ENCODE measurements at places on chromosomes 3 and 15.

GRCh38 chr3:44419116-44419922 is 58.2 kb downstream of the ZNF445 start:
- no peak for DNase-seq

DNA sequence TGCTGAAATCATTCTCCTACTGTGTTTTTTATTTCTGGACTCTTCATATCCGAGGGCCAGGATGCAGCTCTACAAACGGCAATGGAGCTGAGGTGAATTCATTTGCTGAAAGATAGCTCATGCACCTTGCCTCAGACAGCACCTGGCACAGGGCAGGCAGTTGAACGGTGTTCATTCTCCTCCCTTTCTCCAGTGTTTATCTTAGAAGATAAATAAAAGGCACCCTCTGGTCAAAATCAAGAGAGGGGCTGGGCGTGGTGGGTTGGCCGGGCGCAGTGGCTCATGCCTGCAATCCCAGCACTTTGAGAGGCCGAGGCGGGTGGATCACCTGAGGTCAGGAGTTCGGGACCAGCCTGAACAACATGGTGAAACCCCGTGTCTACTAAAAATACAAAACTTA is 79.3 kb upstream of the LMOD3 start:
- DNase-seq: no peak

GRCh38 chr3:123328851-123329635 is 119.8 kb downstream of the ADCY5 start:
- DNase-seq: no peak

- no peak for DNase-seq
Measured at GRCh38 chr15:98904544-98904943, 103.0 kb downstream of the PGPEP1L start.

- DNase-seq: no peak
Measured at GRCh38 chr15:70152070-70152480, 54.4 kb upstream of the TLE3 start.

DNA sequence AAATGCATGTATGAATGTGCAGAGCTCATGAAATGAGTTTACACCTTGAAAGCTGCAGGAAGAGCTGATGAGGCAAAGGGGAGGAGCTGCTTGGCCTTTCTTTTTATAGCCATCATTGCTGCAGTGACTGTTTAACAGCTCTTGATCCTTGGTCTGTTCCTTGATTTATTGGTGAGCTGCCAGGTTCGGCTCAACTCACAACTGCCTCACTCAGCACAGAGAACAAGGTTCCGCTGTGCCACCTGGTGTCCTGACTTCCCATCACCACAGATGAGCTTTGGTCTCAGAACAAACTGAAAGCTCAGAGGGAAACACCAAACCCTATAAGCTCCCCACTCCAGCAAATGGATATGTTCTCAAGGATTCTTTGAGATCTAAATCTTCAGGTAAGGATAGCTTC is 626.1 kb downstream of the MAGI1 start:
- no peak for DNase-seq

GRCh38 chr15:28167042-28167441 is 67.9 kb upstream of the OCA2 start:
- no peak for DNase-seq

DNA sequence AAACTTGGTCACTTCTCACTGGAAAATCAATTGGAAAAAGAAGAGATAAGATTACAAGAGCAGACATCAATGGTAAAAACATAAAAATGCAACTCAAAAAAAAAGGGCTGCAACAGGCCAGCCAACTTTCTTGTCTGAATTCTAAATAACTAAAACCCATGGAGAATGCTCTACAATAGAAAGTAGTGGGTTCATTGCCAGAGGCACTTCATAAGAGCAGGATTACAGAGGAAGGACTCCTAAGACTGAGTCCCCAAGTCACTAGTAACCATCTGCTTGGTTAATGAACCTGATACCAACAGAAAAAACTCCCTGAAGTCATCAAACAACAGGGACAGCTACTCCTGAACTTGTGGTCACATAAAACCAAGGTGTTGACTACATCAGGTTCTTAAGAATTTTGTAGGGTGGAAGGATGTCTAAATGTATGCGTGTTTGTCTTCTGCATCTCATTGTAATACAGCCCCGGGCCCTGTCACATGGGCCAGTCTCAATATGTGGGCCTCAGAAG is 148.6 kb downstream of the IMPG2 start:
- no peak for DNase-seq

DNA sequence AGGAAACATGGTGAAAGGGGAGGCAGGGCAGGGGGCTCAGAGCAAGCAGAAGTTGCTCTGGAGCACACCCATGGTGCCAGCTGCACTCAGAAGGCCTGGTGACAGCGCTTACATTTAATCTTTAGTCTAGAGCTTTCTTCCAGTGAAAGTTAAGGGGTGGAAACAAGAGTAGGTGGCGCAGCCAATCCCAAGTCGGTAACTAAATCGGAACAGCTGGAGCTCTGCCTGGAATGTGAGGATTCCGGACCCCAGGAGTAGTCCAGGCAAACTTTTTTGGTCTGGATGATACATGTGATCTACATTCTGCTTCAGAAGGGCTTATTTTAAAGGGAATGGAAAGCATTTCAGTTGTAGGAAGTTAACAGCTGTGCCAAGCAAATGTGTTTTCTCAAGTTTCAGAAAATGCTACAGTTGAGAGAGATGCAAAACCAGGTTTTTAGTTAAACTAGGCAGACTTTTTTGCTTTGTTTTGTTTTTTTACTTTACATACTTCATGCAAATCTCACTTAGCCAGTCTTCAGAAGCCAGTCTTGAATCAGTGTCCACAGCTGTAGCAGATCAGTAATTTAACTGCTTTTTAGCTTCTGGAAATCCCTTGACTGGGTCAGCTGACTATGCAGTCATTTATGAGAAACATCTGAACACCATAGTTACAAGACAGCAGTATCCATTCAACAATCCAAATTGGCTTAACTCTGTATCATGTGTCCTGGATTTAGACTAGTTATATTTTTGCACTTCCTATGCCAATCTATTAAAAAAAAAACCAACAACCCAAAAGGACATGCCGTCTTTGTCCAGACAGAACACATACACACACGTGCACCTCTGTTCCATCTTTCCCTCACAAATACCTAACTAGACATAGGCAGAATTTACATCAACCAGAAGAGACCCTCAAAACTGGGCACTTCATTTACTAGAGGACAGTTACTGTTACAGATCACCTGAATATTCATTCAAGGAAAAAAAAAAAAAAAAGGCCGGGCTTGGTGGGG is 33.2 kb downstream of the ZNF106 start:
- DNase-seq: no peak

DNA sequence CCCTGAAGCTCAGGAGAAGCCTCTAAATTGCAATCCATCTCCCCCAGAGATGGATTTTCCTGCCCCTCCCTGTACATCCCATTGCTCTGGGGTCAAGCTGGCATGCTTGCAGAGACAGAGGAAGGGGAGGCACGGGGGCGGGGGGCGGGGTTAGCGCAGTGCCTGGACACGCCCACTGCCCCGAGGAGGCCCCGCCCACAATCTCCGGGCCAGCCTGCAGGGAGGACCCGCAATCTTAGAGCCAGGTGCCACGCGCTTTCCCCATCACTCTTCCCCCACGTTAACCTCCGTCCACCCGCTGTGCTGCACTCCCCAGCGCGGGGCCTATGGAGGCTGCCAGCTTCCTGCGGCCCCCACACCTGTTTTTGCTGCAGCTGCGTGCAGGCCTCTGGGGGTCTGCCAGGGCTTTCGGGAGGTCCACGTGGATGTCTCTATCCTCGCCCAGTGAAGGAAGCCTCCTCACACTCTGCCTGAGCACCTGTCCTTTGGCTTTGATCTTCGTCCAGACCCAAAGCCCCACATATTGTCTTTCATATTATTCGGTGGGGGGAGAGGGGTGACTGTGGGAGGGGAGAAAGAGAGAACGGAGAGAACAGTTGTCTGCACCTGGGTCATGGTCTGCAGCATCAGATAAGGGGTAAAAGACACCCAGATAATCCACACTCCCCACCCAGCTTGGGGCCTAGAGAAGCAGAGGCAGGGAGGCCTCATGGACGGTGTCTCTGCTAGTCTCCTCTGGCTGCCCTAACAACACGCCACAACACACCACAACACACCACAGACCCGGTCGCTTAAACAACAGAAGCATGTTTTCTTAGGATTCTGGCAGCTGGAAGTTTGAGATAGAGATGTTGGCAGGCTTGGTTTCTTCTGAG is 118.0 kb upstream of the MEF2A start:
- DNase-seq: peak; percentile 50

DNA sequence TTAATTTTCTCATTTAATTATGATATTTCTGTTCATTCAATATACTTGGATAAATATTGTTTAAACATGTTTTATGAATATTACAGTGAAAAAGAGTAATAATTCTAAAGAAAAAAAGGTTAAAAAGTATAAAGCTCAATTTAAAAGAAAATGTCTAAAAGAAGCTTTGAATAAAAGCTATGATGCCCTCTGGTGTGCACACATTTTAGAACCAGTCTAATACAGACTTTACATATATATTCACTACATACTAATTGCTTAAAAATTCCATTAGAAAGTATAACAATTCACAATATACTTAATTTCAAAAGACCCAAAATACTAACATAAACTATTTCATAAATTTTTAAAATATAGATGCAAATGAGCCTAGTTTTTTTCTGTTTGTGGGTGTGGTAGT is 909.1 kb upstream of the ROBO1 start:
- no peak for DNase-seq

GRCh38 chr3:130380398-130380797 is 34.9 kb downstream of the COL6A5 start:
- DNase-seq: no peak

GRCh38 chr3:13582366-13583250 is 33.7 kb downstream of the FBLN2 start:
- peak; percentile 42 for DNase-seq

DNA sequence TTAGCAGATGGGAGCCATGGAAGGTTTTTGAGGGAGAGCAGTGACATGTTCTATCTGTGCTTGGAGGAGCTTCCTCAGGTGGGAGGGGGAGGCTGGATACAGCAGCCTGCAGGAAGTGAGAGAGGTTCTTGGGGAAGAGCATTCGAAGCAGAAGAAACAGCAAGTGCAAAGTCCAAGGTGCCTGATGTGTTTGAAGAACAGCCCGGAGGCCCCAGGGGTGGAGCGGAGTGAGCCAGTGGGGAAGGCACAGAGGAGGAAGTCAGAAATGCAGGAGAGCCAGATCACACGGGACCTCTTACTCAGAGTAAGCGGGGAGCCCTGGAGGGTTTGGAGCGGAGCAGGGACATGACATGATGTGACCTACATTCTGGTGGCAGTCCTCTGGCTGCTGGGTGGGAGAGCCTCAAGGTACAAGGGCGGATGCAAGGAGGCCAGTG is 10.8 kb downstream of the ITGA11 start:
- peak; percentile 59 for DNase-seq

GRCh38 chr3:6447166-6447801 is 413.6 kb upstream of the GRM7 start:
- no peak for DNase-seq

DNA sequence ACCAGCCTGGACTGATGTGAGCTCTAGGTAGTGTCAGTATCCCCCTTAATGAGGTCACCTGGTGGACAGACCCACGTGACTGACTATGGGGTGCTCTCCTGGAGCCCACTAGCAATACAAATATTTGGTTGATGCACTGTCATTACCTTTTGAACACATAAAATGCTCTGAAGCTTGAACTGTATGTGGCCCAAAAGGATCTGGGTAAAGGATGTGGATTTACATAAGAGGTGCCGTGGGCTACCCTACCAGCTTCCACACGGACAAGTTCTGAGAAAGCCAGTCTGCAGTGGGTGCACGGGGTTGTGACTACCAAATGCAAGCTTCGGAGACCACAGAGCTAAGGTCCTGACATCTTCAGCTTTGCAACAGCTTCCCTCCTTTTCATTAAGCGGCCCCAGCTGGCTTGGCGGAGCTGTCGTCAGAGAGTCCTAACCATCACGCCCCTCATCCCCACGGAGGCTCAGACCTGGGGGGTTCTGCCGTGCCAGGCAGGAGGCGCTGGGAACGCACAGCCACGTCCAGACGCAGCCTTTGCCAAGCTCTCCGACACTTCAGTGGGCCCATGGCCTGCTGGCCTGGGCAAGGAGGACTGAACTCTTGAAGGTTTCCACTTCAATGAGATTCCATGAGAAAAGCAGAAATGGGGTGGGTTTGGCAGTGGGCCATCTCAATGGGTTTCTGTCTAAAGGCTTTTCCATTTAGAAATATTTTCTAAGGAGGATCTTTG is 228.3 kb downstream of the ADAMTS17 start:
- peak; percentile 60 for DNase-seq

DNA sequence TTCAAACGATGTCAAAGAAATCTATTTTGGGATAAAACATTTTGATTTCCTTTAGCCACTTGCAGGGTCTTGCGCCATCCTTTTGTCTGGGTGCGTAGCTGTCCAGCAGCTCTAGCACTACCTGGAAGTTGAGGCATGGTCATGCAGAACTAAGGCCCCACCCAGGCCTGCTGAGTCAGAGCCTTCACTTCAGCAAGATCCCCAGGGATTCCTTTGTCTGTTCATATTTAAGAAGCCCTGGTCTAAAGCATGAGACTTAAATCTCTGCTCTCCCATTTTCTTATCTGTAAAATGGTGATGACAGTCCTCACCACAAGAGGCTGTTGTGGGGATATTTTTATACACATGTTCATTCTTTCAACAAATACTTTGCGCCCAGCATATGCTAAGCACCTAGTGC is 99.0 kb upstream of the CTDSPL start:
- DNase-seq: no peak

DNA sequence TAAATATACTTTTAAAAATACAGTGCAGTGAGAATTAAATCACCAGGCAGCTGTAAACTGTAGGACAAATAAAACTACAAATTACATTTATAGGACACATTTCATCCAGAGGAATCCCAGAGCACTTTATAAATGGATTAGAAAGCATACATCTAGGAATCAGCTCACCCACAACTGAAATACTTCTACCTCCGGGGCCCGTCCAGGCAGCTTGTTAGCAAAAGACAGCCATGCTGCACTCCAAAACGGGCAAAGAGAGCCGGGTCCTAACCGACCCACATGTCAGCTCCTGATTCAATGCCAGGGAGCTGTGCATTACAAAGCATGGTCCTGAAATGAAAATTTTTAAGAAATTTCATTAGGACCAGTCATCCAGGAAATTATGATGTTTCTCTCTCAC is 234.1 kb downstream of the CBLB start:
- no peak for DNase-seq

DNA sequence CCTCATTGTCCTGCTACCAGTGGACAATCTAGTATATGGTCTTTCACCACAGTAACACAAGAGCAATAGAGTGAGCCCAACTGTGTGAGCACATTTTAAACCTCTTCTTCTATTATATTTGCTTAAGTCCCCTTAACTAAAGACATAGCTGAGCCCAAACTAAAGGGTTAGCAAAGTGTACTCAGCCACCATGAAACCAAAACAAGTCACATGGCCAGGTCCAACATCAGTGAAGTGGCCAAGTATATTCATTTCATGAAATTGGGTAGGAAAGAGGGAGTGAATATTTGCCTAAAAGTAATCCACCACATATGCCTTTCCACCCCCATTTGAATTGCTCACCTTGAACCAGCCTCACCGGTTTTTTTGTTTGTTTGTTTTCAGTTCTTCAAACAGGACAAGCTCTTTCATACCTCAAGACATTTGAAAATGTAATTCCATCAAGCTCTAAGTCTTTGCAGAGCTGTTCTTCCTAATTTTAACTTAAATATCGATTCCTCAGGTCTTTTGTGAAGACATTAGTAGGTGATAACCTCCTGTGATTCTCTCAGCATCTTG is 327.0 kb upstream of the SEMA6D start:
- no peak for DNase-seq

GRCh38 chr3:183490211-183490601 is 61.8 kb upstream of the MCF2L2 start:
- DNase-seq: no peak

- DNase-seq: no peak
Measured at GRCh38 chr3:153768561-153769469, 352.4 kb upstream of the ARHGEF26 start.

GRCh38 chr3:191531434-191531972 is 70.5 kb downstream of the PYDC2 start:
- DNase-seq: no peak

GRCh38 chr3:55405436-55405835 is 81.7 kb downstream of the WNT5A start:
- no peak for DNase-seq

Data from RWPE2 (cell line).